IPS DF 6.9 (cell line): ENCODE measurements at places on chromosomes 11 and 22.

GRCh38 chr11:21888814-21889213 is 304.1 kb upstream of the ANO5 start:
- H3K27me3 ChIP-seq: no peaks in the 10 kb centered on the region
- DNase-seq: no peak
- no peaks in the 10 kb centered on the region for H3K36me3 ChIP-seq
- H3K27ac ChIP-seq: no peak overlapping the region
- H3K4me1 ChIP-seq: no peaks in the 10 kb centered on the region
- no peak overlapping the region for H3K4me3 ChIP-seq

GRCh38 chr11:34063061-34063795 is 11.7 kb downstream of the CAPRIN1 start:
- no peaks in the 10 kb centered on the region for H3K27me3 ChIP-seq
- no peaks in the 10 kb centered on the region for H3K4me1 ChIP-seq
- H3K27ac ChIP-seq: no peak overlapping the region
- H3K4me3 ChIP-seq: no peak overlapping the region

GRCh38 chr11:126537492-126537891 is 182.0 kb downstream of the ST3GAL4 start:
- no peak overlapping the region for H3K4me3 ChIP-seq
- H3K27me3 ChIP-seq: no peaks in the 10 kb centered on the region
- H3K4me1 ChIP-seq: no peaks in the 10 kb centered on the region
- no peak for DNase-seq
- no peaks in the 10 kb centered on the region for H3K36me3 ChIP-seq
- no peak overlapping the region for H3K27ac ChIP-seq

GRCh38 chr11:57425565-57426438 is 1.1 kb downstream of the SLC43A3 start:
- H3K27ac ChIP-seq: no peak overlapping the region
- peaks cover 3% of the 10 kb centered on the region; the same call in 1 of the 2 replicates for H3K4me1 ChIP-seq
- 0 out of 2 replicates have a peak, but pooled peaks cover 3% of the 10 kb centered on the region for H3K36me3 ChIP-seq
- no peak overlapping the region for H3K4me3 ChIP-seq
- DNase-seq: no peak

GRCh38 chr11:112320668-112321067 is 60.0 kb upstream of the PLET1 start:
- no peak overlapping the region for H3K4me3 ChIP-seq
- no peak overlapping the region for H3K27ac ChIP-seq
- 0 out of 2 replicates have a peak, but pooled peaks cover 2% of the 10 kb centered on the region for H3K4me1 ChIP-seq
- DNase-seq: no peak
- H3K27me3 ChIP-seq: no peaks in the 10 kb centered on the region

- H3K4me3 ChIP-seq: no peak overlapping the region
- no peaks in the 10 kb centered on the region for H3K27me3 ChIP-seq
- DNase-seq: no peak
These were observed 16.7 kb upstream of the NAP1L4 start for GRCh38 chr11:3008746-3009336.

- H3K36me3 ChIP-seq: no peaks in the 10 kb centered on the region
- H3K4me1 ChIP-seq: no peaks in the 10 kb centered on the region
- DNase-seq: no peak
- no peak overlapping the region for H3K27ac ChIP-seq
These were observed 98.6 kb downstream of the RPS6KA4 start for GRCh38 chr11:64457416-64458010.

GRCh38 chr22:30186041-30186440 is 60.5 kb downstream of the LIF start:
- H3K27me3 ChIP-seq: no peaks in the 10 kb centered on the region
- H3K4me1 ChIP-seq: no peaks in the 10 kb centered on the region
- no peak overlapping the region for H3K27ac ChIP-seq
- DNase-seq: no peak
- no peak overlapping the region for H3K4me3 ChIP-seq

DNA sequence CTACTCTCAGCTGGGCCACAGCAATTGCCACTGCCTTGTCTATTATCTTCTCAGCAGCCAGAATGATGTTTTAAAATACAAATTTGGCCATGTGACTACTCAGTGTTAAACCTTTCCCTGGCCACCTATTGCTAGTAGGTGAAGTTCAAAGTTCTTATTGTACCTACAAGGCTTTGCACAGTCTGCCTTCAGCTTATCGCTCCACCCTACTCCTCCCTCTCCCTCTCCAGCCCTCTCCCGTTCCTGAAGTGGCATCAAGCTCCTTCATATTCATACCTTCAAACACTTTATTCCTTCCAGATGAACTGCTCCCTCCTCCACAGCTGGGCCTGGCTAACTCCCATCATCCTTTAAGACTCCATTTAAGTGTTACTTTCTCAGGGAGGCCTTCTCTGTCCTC is 37.3 kb downstream of the OR10A6 start:
- no peaks in the 10 kb centered on the region for H3K36me3 ChIP-seq
- no peaks in the 10 kb centered on the region for H3K4me1 ChIP-seq
- no peak for DNase-seq
- no peaks in the 10 kb centered on the region for H3K27me3 ChIP-seq

DNA sequence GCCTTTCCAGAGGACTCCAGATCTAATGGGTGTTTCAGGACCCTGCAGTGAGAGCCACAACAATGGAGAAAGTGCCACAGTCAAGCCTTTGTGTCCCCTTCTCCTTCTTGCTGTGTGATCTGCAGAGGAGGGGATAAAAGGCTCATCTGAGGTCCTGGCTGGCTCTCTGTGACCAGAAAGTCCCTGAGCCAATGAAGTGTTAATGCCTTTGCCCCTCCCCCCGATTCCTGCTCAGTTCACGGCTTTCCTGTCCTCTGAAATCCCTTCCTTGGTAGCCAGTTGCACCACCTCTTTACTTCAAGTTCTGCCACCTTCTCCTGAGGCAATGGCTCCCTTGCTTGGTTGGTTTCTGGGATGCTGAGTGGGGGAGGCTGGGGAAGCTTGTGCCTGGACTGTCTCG is 47.6 kb downstream of the FLI1 start:
- H3K36me3 ChIP-seq: no peaks in the 10 kb centered on the region
- H3K4me1 ChIP-seq: 0 out of 2 replicates have a peak, but pooled peaks cover 2% of the 10 kb centered on the region
- H3K4me3 ChIP-seq: no peak overlapping the region
- no peak for DNase-seq
- no peak overlapping the region for H3K27ac ChIP-seq

DNA sequence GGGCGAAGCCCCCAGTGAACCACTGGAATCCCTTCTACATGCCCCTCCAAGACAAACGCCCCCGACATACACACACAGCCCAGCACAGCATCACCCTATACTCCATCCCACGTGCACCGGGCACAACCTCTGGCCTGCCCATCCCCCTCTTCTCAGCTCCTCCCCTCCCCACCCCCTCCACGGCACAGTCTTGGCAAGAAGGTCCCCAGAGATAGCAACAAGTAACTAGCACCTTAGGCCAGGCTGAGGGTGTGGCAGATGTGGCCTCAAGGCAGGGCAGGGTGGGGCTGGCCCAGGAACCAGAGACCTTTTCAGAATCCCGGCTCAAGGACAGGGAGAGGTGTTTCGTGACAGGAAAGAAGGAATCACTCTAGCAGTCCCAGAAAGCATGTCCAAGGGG is 54.3 kb downstream of the CYTH4 start:
- no peak for DNase-seq
- H3K4me3 ChIP-seq: no peak overlapping the region
- peaks cover 3% of the 10 kb centered on the region for H3K27me3 ChIP-seq
- no peaks in the 10 kb centered on the region for H3K36me3 ChIP-seq
- no peak overlapping the region for H3K27ac ChIP-seq

GRCh38 chr11:123532131-123532530 is 102.1 kb downstream of the GRAMD1B start:
- H3K36me3 ChIP-seq: no peaks in the 10 kb centered on the region
- no peaks in the 10 kb centered on the region for H3K27me3 ChIP-seq
- H3K4me3 ChIP-seq: no peak overlapping the region
- DNase-seq: no peak
- no peak overlapping the region for H3K27ac ChIP-seq

DNA sequence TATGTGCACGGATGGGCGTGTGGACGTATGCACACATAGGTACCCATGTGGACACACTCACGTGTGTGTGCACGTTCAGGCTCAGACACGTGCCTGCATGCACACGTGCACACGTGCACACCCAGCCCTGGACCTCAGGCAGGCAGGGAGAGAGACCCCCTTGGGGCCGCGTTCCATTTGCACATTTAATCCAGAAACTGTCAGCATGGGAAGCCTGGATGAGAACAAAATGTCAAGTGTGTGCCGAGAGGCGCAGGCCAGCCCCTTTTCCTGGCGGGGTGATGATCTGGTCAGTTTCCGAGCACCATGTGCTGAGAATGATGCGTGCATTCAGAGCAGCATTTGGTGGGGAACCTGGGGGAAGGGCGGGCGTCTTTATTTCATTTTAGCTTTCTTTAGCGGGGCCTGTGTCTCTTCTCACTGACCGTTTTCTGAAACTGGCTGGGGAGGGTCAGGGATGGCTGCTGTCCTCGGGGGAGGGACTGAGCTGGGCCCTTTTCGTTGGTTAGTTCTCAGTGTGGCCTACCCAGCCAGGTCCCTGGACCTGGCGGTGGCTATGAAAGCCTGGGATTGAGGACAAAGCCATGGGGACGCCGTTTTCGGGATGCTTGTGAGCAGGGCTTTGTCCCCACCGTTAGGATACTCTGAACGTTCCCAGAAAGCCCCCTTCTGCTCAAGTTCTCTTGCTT is 96.3 kb downstream of the KCNQ1 start:
- no peaks in the 10 kb centered on the region for H3K36me3 ChIP-seq
- no peaks in the 10 kb centered on the region for H3K4me1 ChIP-seq
- DNase-seq: no peak

DNA sequence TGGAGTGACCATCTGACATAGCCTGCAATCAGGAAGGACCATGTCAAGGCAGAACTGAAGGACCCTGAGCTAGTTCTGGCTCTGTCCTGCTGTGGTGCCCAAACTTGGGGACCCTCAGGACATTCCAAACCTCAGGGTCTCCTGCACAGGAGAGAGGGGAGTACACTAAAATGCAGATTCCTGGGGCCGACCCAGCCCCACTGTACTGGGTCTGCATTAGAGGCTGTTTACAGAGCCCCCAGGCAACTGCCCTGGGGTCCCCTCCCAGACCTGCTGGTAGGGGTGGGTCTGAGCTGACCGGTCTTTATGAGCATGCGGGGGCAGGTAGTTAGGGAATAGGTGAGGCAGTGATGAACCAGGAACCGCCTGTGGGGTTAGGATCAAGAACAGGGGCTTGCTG is 6.8 kb downstream of the TRPM5 start:
- no peak overlapping the region for H3K4me3 ChIP-seq
- no peaks in the 10 kb centered on the region; the same call in 1 of the 2 replicates for H3K36me3 ChIP-seq
- no peak overlapping the region for H3K27ac ChIP-seq
- no peak for DNase-seq
- H3K4me1 ChIP-seq: no peaks in the 10 kb centered on the region

DNA sequence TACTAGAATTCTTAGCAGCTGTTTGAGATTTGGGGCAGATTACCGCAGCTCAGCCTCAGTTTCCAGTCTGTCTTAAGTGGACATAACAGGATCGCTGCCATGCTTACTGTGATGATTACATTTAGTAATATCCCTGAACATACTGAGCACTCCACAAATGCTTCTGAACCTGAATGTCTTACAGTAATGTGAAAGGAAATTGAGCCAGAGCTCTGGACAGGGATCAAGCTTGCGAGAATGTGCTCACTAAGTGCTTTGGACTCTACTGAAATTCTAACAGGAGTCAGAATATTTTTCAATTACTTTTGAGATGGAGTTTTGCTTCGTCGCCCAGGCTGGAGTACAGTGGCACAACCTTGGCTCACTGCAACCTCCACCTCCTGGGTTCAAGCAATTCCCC is 118.6 kb upstream of the RASSF10 start:
- H3K27me3 ChIP-seq: no peaks in the 10 kb centered on the region
- peaks cover 6% of the 10 kb centered on the region; the same call in 1 of the 2 replicates for H3K4me1 ChIP-seq
- no peak overlapping the region for H3K4me3 ChIP-seq
- no peaks in the 10 kb centered on the region for H3K36me3 ChIP-seq
- DNase-seq: no peak
- H3K27ac ChIP-seq: no peak overlapping the region

DNA sequence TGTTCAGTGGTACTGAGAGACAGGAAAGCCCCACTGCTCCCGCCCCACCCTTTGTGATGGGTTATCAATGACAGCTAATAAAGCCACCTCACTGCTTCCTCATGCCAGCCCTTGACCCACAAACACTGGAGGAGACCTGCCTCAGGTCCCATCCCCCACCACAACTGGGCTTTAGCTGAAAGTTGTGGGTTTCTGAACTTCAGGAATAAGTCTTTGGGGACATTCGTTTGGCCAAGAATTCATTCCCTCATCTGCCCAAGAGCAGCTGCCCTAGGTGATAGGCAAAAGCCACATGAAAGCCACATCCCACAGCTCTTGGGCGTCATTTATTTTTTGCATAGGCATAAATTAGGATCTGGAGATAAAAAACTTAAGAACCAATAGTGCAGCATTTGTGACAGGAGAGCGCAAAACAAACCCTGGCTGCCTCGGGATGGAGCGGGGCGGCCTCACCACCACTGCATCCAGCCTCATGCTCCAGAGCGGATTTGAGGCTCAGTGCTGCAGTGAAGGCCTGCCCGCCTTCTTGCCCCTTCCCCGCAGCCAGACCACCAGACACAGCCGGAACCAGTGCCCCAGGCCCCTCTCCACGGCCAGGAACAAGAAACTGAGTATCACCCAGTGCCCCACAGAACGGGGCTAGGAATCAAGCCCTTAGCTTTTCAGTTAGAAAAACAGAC is 21.2 kb downstream of the SUN2 start:
- H3K4me1 ChIP-seq: no peaks in the 10 kb centered on the region
- H3K27me3 ChIP-seq: no peaks in the 10 kb centered on the region
- H3K4me3 ChIP-seq: no peak overlapping the region
- DNase-seq: no peak
- H3K27ac ChIP-seq: no peak overlapping the region

- no peak overlapping the region for H3K4me3 ChIP-seq
- no peaks in the 10 kb centered on the region for H3K27me3 ChIP-seq
- peak; percentile 57 for DNase-seq
- no peak overlapping the region for H3K27ac ChIP-seq
- H3K4me1 ChIP-seq: 0 out of 2 replicates have a peak, but pooled peaks cover 2% of the 10 kb centered on the region
These were observed 17.3 kb upstream of the EIF3D start for GRCh38 chr22:36546092-36546804.

DNA sequence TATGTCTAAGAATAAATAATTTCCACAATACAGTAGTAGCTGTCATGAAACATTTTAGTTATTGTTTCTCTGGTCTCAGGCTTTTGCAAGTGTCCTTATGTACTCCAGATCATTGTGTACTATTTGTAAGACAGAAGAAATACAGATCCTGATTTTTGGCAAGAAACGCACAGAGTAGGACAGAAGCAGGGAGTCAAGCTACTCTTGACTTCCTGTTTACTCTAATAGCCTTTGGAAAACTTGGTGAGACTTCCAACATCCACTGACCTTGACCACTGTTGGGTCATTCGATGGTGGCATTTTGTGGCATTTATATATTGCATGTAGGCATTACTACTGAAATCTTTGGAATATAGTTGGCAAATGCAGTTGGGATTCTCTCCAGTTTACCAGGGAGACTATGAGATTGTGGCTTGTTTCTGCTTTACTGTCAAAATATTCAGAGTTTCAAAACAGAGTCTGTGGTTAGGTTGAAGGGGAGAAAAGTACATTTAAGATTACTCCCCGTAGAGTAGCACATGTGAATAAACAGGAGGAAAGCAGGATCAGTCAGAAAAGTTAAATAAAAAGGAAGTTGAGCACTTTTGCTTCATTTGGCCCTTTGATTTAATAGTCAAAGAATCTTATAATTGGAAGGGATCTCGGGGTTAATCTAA is 726.1 kb upstream of the CCDC90B start:
- no peaks in the 10 kb centered on the region for H3K4me1 ChIP-seq
- no peaks in the 10 kb centered on the region for H3K36me3 ChIP-seq
- H3K27me3 ChIP-seq: no peaks in the 10 kb centered on the region
- no peak for DNase-seq
- no peak overlapping the region for H3K4me3 ChIP-seq
- H3K27ac ChIP-seq: no peak overlapping the region

GRCh38 chr11:64245401-64245796 is 1.3 kb downstream of the PPP1R14B start:
- peaks cover 18% of the 10 kb centered on the region for H3K4me1 ChIP-seq
- no peak for DNase-seq
- H3K27me3 ChIP-seq: no peaks in the 10 kb centered on the region
